Activated CD8-positive, alpha-beta memory T cell treated with anti-CD3 and anti-CD28 coated beads for 4 hours (primary cell): ENCODE measurements at places on chromosomes 3 and 15.
A peak's percentile ranks its signal among the peaks of the same experiment; 100 is the strongest.

GRCh38 chr15:49462232-49462844 lies 39.3 kb downstream of the FGF7 start:
- no peak for DNase-seq

GRCh38 chr15:89623165-89623564 lies 32.1 kb downstream of the KIF7 start:
- DNase-seq, result no peak

- DNase-seq, result no peak
Observed at GRCh38 chr3:46913644-46914043, 36.1 kb downstream of the PTH1R start.

DNA sequence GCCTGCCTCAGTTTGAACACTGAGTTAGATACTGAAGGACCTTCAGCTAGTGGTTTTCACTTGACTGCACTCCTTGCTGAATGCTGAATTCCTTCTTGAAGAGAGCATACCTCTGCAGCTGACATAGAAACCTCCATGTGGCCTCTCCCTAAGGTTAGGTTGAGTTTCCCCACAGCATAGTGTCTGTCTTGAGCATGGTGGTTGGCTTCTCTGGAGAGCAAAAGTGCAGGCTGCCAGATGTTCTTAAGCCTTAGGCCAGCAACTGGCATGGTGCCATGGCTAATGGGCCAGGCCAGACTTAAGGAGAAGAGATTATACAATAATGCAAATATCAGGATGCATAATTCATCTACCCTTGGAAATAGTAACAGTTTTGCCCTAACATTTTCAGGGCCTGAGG lies 545.6 kb upstream of the ZNF385D start:
- DNase-seq, result no peak

DNA sequence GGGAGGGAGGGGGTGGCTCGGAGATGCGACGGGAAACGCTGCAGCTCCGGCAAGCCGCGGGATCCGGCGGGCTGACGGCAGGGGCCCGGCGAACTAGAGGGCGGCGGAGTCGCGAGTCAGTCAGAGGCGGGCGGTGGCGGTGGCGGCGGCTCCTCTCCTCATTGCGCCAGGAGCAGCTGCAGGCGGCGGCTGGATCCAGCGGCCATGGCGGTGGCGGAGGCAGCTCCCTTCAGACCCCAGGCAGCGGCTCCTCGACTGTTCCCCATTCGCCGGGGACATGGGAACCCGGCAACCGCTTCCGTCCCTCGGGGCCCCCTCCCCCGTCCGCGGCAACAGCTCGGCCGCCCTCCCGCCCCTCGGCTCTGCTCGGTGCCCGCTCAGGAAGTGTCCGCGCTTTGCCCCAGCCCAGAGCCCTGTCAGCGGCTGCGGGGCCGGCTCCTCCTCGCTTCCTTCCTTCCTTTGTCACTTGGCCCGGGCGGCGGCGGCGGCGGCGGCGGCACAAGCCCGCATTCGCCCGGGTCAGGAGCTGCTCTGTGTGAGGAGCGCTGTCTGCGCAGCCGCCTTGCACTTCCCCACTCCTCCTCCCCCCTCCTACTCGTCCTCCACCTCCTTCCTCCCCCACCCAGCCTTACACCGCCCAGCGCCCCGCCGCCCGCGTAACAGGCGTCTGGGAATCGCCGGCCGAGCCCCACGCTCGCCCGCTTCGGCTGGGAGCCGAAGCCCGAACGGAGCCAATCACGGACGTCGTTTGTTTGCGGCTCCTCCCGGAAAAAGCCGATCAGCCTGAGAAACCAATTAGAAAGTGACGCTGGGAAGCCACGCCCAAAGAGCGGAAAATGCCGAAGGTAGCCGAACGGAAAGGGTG lies at the start of gene GSK3B:
Gene GSK3B (minus strand): TSS at position 537 of the 865 bp plus-strand sequence. CDS start 1,013 bp downstream, outside the sequence.
- DNase-seq, result peak; percentile 43

DNA sequence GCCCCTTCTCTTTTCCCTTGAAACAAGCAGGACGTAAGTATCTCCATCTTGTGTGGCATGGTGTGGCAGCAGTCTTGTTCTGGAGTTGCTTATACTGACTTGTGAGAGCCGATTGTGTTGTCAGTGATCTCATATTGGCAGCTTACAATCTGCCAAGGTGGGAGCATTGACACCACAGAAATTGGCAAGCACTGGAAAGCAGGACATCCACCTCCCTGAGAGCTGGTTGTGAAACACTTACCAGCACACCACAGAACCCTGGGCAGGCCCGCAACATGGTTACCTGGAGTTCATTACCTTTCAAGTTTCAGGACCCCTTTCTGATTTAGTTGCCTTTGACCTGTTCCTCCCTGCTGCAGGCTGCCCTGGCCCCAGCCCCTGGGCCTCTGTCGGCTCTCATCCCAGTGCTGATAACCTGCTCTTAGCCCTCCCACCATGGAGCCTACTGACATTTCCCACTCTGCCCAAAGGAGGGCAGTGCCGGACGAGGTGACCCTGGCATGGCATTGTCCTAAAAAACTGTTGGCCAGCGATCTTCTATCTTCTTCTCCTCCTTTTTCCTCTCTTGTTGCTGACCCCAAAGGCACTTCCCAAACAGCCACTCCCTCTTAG lies 10.6 kb upstream of the ATP2B2 start:
- no peak for DNase-seq

DNA sequence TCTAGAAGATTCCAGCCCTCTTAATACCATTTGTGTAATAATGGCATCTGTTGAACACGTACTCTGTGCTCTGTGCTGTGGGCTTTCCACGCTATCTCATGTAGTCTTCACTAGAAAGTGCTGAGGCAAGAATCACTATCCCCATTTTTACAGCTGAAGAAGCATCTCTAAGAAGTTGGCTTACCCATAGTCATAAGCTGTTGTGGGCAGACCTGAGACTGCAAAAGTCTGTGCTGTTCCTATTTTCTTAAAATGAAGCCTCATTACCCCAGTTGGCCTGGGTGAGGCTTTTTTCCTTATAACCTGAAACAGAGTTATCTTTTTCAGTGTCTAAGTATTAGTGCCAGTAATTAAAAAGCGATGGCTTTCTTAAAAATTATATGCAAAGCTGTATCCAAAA lies 58.5 kb downstream of the ERC2 start:
- no peak for DNase-seq

DNA sequence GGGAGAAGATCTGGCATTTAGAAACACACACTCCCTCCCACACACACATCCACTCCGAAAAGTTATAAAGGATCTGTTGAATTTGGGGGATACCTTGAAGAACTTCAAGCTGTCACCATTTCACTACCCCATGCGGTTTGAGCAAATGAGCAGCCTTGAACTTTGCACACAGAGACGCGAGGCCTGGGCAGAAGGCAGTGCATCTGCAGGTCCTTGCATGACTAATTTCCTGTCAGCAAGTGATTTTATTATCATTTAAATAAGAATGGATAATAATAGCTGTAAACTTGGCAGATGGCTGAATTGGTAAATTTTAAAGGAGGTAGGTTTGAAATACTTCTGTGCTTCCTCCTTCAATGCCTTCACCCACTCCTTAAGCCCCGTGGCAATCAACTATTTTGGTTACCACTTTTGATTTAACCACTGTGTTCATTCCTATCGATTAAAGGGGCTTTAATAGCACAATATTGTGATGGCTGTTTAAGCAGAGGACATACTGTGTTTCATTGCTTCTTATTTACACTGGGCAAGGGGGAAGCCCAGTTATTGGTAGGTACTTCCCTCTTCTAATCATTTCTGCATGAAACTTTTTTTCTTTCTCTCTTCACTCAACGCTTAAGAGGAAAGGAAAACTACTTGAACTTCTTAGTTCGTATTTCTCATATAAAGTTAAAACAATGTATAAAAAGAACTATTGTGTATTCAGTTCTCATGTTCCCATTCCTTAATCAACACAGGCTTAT lies 108.1 kb downstream of the ROBO2 start:
- no peak for DNase-seq

GRCh38 chr3:107579371-107579770 lies 56.6 kb downstream of the BBX start:
- DNase-seq, result no peak

DNA sequence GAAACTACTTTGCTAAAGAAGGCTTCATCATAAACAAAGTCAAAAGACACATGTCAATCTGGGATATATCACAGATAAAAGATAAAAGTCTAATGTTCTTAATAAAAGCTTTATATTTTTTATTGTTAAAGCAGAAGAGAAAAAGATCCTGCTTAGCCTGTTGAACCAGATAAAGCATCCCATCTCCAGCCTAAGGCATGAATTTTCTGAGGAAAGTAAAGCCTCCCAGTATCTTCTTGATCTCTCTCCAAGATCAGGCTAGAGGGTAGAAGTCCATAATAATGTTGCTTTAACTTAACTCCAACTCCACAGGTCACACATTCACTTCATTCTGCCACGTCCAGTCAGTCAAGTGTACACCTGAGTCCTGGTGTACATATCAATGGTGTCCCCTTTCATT lies 14.2 kb downstream of the ARL14 start:
- no peak for DNase-seq
